CD4-positive, alpha-beta T cell treated with Interleukin-6 at 100 ng/mL for 8 hours (primary cell): ENCODE measurements at places on chromosomes 3 and 15.
A peak's percentile ranks its signal among the peaks of the same experiment; 100 is the strongest.

DNA sequence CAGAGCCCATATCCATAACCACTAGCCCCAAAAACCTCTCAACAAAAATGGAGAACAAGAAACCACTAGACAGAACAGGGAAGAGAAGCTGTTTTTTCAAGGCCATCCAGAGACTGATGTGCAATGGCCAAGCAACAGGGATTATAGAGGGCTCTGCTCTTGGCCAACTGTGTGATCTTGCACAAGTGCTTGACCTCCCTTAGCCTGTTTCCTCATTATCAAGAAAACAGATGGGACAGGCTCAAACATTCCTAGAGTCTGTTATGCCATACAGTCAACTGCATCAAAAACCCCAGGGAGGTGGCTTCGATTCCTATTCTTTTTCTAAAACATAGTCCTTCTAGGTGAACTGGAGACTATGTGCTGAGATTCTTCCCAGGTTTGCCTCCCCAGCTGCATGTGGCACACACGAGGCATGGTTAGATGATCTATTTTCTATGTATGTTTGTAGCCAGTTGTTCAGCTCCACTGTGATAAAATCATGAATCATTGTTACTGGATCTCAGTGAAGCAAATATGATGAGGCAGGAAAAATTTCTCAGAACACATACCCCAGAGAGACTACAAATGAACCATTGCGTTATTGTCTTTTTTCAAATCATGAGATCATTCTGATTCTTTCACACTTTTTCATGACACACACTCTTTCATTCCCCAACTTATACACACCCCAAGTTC lies 132.9 kb upstream of the TGFBR2 start:
- no peak for DNase-seq

- DNase-seq = no peak
Observed at GRCh38 chr3:184523825-184524615, 37.6 kb upstream of the EPHB3 start.

- no peak for DNase-seq
Observed at GRCh38 chr3:182716114-182716688, 77.1 kb upstream of the ATP11B start.

GRCh38 chr15:33313491-33313890 lies 2.7 kb downstream of the RYR3 start:
- DNase-seq = no peak

- no peak for DNase-seq
Observed at GRCh38 chr15:33468740-33469139, 158.0 kb downstream of the RYR3 start.

GRCh38 chr3:36653095-36653494 lies 111.3 kb downstream of the DCLK3 start:
- no peak for DNase-seq

GRCh38 chr3:187041362-187042307 lies 97.7 kb downstream of the RPL39L start:
- peak; percentile 78 for DNase-seq

- no peak for DNase-seq
Observed at GRCh38 chr15:48823237-48823636, 12.4 kb upstream of the CEP152 start.

GRCh38 chr3:69385123-69385722 lies 665 bp downstream of the FRMD4B start:
- no peak for DNase-seq

- no peak for DNase-seq
Observed at GRCh38 chr3:46895761-46896160, 18.2 kb downstream of the PTH1R start.

GRCh38 chr15:39486621-39487457 lies 94.0 kb upstream of the THBS1 start:
- DNase-seq = no peak

DNA sequence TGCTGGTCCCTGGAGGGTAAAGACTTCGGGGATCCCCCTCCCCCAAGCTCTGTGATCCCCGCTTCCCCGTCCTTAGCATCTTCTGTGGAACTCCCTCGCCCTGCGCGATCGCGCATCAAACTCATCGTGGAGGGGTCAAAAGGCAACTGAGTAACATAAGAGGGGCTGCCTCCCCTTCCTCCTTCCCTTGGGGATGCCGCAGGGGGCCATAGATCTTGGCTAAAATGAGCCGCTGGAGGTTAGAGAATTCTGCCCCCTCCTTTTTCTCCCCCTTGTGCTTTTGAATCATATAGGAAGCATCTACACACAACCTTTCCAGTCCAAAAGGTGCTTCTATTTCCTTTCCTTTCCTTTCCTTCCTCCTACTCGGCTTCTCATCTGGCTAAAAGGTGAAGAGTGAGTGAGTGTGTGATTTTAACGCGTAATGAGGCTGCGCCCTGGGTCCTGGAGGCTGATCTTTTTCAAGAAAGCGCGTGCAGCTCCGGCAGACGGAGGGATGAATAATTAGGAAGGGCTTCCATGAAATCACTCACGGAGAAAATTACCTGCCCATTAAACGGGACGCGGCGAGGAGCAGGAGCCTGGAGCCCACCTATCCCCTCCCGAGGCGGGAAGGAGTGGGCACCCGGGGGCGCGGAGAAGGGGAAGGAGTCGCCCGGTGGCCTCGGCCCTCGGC lies 831 bp upstream of the ROBO2 start:
- DNase-seq = no peak

- DNase-seq = peak; percentile 45
Observed at GRCh38 chr3:133490468-133491351, 82.8 kb upstream of the CDV3 start.

- no peak for DNase-seq
Observed at GRCh38 chr15:47035475-47036406, 681.6 kb upstream of the SEMA6D start.

DNA sequence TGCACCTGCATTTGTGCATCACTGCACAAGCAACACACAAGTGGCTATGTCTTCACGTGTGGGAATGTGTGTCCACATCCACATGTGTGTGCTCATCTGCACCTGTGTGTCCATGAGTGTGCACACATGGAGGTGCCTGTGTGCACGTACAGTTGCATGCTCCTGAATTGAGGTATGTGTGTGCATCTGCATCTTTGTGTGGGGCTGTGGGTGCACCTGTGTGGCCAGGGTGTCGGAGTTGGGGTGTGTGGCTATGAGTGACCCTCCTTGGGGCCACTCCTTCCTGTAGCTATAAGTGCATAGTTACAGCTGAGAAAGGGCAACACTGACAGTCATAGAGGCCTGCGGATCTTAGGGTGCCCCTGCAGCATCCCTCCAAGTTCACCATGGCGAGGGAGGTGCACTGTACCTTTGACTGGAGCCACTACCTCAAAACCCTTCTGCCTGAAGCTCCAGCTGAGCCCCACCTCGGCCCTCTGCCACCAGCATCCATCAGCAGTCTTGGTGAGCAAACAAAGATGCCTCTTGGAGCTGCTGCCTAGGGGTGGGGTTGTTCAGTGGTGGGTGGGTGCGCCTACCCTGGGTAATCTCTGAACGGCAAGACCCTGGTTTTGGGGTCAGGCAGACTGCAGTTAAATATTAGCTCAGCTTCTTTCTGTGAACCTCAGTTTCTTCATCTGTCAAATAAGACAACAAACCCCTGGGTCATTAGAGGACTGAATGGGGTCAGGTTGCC lies 5.2 kb upstream of the HHATL start:
- no peak for DNase-seq

- no peak for DNase-seq
Observed at GRCh38 chr15:53808058-53808706, 48.7 kb upstream of the WDR72 start.

- no peak for DNase-seq
Observed at GRCh38 chr3:133479895-133480669, 80.2 kb downstream of the BFSP2 start.

GRCh38 chr3:98893740-98894139 lies 7.8 kb downstream of the DCBLD2 start:
- DNase-seq = no peak

DNA sequence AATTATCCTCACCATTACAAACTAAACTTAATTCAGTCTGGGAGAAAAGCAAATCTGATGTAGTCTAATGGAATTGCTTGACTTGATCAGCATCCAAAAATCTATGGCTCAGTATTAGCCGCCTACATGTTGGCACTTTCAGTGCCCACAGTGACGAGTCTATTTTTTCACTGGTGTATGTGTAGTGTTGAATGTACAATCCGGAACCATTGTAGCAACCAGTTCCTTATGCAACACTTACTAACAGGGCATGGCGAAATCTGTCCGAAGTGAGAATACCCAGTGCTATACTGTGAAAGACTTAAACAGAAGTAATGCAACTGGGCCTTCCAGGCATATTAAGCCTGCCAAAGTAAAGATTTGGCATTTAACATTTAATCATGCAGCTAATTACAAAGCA lies 18.6 kb downstream of the LRRN1 start:
- DNase-seq = no peak

- no peak for DNase-seq
Observed at GRCh38 chr15:71549091-71549490, 261.3 kb upstream of the NR2E3 start.

- no peak for DNase-seq
Observed at GRCh38 chr3:160886421-160886820, 130.4 kb downstream of the PPM1L start.

GRCh38 chr3:194261581-194262063 lies 89.5 kb downstream of the CPN2 start:
- DNase-seq = no peak

GRCh38 chr3:183328823-183329222 lies 75.8 kb downstream of the B3GNT5 start:
- no peak for DNase-seq

DNA sequence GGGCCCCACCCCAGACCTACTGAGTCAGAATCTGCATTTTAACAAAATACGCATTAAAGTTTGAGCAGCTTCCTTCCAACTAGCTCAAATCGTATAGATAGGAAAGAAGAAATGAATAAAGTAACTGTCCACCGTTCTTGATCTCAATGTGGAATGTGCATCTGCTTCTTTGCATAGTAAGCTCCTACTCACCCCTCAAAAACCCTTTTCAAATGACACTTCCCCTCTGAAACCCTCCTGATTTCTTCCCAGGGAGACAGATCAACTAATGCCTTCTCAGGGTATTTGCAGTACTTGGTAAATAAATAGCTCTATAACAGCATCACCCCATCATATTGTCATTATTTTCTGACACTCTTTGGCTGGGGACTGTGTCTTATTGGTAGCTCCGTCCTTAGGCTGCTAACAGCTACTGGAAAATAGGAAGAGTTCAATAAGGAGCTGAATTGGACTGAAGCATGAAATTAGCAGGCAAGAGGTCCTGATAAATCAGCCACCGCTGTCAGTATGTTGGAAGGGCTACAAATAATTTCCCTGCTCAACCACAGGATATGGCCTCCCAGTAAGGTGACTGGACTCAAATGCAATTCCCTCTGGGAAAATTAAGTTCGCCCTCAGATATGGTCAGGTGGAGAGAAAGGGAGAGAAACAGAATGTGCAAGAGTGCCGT lies 10.2 kb downstream of the OXTR start:
- DNase-seq = no peak

DNA sequence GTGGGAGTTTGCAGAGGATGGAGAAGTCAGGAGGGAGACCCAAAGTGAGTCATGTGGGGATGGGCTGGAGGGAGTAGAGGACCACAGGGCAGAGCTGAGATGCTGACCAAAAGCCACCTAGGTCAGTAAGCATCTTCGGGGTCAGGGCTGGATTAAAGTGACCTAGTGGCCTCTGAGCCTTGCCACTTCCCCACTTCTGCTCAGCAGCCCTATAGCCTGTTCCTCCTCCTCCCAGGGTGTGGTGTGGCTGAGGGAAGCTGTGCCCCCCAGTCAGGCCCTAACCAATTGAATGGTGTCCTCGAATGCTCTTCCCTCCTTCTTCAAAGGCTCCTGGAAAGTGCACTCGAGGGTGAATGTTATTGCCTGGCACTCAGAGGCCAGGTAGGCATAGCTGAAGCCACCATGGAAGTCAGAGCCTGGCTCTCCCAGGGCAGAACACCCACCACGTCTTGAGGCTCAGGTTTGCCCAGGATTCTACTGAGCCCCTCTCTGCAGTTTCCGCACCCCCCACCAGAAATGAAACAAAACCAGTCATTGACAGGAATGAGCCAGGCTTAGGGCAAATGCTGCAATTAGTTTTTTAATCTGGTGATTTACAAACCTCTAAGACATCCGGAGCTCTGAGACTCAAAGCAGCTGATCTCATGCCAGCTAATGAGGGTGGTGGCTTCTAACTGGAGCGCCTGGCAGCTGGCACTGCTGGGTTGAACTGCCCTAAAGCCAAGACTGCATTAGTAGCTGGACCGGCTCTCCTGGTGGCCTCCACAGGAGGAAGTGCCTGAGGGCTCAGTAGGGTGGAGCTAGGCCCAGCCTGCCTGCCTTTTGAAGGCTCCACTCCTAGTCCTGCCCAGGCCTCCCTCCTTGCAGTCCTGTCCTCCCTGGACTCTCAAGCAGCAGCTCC lies 26.0 kb upstream of the VIPR1 start:
- no peak for DNase-seq

GRCh38 chr15:58438956-58439355 lies 7.2 kb downstream of the LIPC start:
- peak; percentile 15 for DNase-seq

GRCh38 chr3:119443179-119443578 lies 20.2 kb downstream of the TMEM39A start:
- DNase-seq = no peak
